Femur (tissue), 1 donor: ENCODE measurements at places on chromosomes 1 and 21.

GRCh38 chr1:33010932-33011731 is 25.6 kb downstream of the AK2 start:
- DNase-seq = peak; percentile 80

DNA sequence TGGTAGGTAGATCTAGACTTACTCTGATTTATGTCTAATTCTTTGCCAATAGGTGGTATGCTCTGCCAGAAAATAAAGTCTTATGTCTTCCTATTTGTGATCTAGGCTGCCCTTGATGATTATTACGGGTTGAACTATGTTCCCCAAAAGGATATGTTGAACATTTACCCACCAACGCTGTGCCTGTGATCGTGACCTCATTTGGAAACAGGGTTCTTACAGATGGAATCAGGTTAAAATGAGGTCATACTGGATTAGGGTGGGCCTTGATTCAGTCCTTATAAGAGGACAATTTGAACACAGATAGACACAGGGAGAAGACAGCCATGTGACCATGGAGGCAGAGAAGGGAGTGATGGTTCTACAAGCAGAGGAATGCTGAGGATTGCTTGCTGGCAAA is 95.1 kb upstream of the BCAR3 start:
- DNase-seq = no peak

DNA sequence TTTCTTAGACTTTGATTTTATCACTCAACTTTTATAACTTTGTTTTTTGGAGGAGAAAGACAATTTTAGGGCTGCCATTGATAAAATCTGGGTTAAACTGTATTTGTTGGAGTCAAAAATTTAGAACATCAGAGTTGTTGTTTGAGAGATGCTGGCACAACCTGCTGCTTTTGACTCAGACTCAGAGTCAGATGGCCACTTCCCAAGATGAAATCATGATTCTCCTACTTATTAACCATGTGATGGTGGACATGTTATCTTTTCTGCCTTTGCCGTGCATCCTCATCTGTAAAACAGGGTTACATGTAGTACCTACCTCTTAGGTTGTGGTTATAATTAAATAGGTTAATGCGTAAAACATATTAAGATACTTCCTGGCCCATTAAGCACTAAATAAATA is 71.2 kb downstream of the PLA2G4A start:
- DNase-seq = no peak

- DNase-seq = no peak
Observed at GRCh38 chr1:173134800-173135199, 72.3 kb downstream of the TNFSF4 start.

DNA sequence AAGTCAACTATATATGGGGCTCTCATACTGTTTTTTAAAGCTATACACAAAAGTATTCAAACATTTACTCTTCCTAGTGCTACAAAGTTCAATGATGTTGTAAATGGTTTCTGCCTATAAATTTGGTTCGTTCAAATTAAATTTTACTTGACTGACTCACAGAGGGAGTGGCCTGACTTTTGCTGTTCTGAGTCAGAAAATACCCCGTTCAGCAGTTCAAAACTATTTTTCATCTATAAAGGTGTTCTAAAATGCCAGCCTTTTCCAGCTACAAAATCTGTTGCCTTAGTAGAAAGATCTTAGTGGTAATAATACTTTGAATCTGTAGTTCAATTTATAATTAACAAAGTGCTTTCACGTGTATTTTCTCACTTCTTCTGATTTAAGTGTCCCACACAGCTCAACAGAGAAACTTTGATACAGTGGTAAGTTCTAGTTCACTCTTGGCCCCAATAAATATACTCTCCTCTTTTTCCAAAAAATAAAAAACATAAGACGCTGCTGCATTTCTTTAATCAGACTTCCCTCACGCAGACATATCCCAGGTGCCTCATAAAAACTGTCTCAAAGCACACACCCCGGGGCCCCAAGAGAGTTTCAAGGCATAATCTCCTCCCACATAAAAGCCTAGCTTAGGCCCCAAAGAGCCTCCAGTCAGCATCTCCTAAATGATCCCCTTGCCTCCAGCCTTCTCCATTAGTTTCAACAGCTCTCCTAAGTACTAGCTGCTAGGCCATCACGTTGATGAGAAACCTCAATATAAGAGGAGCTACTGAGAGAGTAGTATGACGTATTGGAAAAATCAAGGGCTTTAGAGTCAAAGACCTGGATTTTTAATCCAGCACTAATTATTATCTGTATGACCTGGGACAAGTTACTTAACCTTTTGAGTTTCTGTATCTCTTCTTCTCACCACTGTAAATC is 3.2 kb downstream of the PTP4A2 start:
- no peak for DNase-seq

- no peak for DNase-seq
Observed at GRCh38 chr1:45103534-45103933, 91.5 kb downstream of the UROD start.

DNA sequence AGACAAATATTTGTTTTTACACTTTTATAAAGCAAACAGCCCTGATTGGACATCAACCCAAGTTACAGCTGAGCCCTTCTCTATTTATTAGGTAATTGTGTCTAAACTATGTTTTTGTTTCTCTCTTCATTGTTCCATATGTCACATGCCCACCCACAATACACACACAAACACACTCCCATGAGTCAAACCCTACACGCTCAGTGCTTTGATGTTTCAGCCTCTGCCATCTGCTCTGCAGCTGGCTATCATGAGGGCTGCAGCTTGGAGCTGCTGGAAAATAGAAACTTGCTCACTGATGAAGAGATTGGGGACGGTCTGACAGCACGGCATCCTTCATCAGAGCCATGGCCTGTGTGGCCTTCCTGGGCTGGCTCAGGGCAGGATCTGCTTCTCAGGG is 41.7 kb downstream of the PSMG1 start:
- no peak for DNase-seq

- no peak for DNase-seq
Observed at GRCh38 chr1:24715658-24716057, 29.6 kb upstream of the CLIC4 start.

DNA sequence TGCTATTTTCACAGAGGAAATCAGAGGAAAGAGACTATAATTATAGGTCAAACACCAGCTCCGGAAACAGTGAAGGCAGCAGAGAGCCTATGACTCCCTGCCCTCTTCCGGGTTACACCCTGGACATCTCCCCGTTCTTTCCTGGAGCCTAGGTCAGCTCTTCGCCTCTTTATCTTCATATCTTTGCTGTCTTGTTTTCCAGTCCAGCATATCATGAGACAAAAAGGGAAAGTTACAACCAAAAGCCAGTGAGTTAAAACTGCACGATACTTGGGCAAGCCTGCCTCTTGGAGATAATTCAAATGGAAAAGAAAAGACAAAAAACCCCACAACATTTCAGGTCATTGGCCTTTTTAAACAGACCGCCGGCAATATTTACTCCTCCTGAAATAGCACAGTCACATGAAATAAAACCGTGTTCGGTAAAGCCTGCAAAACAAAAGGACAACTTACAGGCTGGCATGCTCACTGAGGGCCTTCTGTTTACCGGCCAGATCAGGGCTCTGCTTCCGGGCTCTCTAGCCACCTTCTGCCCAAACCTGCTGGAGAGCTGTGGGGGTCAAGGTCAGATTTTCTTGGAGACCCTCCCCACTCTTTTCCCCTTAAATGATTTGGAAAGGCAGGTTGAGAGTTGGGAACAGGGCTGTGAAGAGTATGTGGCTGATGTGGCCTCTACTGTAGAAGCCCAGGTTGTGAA is 42.8 kb upstream of the PPP2R5A start:
- no peak for DNase-seq

DNA sequence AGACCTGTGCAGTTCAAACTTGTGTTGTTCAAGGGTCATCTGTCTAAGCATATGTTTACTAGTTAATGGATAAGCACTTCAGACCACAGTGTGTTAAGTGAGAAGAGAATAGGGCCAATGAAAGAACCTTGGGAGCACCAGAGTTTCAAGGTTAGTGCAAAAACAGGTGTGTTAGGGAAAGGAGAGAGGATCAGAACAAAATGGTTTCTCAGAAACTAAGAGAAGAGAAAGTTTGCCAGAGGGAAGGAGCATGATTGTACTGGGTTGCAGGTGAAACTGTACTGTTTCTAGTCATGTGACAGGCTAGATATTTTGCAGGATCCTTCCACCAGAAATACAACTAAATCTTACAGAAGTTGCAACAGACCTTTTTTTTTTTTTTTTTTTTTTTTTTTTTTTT is 23.3 kb downstream of the RPRD2 start:
- no peak for DNase-seq

GRCh38 chr1:7888248-7889081 is 35.6 kb upstream of the UTS2 start:
- no peak for DNase-seq

GRCh38 chr1:197042676-197043341 is 24.3 kb downstream of the F13B start:
- no peak for DNase-seq

GRCh38 chr1:83701355-83701754 is 297.6 kb downstream of the TTLL7 start:
- DNase-seq = no peak

GRCh38 chr1:116540088-116540487 is 30.7 kb downstream of the CD58 start:
- no peak for DNase-seq

- DNase-seq = no peak
Observed at GRCh38 chr1:212582291-212582690, 26.3 kb upstream of the ATF3 start.

GRCh38 chr1:3431266-3431665 is 23.2 kb upstream of the ARHGEF16 start:
- DNase-seq = no peak

GRCh38 chr1:233089251-233089650 is 138.8 kb downstream of the NTPCR start:
- DNase-seq = no peak

DNA sequence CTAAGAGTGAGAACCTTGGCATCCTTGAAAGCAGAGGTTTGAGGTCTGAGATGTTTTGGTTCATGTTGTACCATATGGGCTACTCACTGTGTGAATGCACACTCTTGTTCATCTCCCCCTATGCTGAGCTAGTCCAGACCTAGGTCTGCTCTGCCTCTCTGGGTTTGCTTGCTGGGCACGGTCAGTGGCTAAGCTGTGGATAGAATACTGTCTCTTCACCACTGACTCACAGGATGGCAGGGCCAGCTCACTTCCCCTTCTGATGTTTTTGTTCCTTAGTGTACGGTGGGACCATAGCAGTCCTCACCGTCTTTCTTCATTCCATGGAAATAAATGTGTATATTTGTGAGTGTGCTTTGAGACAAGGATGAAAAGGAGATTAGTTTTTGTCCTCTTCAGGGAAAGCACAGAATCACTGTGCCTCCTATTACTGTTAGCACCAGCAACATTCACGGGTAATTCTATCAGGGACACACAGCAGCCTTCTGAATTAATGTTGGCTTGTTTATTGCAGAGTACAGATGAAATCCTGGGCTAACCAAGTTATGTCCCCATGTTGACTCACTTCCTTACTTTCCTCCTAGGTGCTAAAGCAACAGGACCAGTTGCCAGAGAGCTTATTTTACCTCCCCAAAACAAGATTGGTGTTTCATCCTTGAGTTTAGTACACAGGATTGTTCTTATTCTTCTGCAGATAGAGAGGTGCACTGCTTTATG is 56.9 kb upstream of the IVNS1ABP start:
- DNase-seq = no peak

- DNase-seq = no peak
Observed at GRCh38 chr1:61426254-61426653, 298.7 kb downstream of the TM2D1 start.
